ENCODE measurements at places on chromosomes 2 and 18. TPM values are rescaled to one million over a fixed set of nuclear protein-coding genes. Genes with fewer than 3 reads are reported as not detected.
A peak's percentile ranks its signal among the peaks of the same experiment; 100 is the strongest.

DNA sequence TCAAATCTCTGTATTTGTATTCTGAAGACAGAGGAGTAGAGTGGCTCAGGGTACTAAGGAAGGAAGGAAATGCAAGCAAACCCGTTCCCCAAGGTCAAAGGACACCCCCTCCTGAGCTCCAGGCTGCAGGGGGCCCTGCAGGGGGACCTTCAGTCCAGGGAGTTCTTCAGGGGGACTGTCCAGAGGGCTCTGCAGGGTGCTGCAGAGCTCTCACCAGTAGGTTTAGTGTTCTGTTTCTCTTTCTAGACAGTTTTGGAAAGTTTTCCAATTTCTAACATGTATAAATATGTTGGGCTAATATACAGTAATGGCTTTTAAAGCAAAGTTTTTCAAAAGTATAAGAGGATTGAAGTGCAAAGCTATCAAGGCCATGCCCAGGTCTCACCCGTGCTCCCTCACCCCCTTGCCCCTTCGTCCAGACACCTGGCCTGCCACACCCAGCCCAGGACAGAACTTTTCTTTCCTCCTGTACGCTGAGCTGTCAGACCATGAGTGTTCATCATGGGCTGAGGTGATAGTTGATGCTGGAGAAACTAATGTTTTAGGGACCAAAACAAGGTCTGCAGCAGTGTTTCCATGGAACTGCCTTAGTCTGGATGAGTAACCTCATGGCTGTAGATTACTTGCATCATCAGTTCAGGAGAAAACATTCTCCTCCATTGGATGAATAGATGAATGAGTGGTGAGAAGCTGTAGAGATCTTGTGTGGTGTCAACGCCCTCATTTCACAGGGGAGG is 134.2 kb downstream of the GLI2 start:
- DNase-seq = no peak

- no peak for DNase-seq
These were observed 96.1 kb upstream of the ZEB2 start for GRCh38 chr2:144615866-144616565.

DNA sequence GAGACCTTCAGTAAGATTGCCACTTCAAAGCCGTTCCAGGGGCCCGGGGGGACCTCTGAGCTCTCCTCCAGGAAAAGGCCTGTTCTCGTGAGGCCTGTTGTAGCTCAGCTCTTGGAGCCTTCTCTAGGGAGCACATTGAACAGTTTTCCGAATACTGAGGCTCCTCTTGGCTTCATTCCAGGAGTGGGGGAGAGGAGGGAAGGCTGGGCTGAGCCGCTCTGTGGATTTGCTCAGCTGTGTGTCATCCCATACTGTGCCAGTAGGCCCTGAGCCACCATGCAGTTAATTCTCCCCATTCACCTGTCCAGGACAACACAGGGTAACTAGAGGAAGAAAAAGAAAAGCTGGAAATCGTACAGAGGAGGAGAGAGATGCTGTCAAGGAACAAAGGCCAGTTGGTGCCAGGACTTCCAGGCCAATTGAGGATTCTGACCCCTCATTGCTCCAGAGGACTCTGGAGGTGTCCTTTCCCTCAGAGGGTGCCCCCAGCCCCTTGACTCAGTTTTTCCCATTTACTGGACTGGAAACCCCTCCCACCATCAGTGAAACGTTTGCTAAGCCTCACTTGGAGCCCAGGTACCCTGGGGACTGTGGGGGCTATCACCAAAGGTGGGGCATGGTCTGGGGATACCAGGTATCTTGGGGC is 41.4 kb downstream of the HS1BP3 start:
- DNase-seq = peak; percentile 80

GRCh38 chr2:30738141-30738911 is 68.9 kb downstream of the CAPN13 start:
- no peak for DNase-seq

DNA sequence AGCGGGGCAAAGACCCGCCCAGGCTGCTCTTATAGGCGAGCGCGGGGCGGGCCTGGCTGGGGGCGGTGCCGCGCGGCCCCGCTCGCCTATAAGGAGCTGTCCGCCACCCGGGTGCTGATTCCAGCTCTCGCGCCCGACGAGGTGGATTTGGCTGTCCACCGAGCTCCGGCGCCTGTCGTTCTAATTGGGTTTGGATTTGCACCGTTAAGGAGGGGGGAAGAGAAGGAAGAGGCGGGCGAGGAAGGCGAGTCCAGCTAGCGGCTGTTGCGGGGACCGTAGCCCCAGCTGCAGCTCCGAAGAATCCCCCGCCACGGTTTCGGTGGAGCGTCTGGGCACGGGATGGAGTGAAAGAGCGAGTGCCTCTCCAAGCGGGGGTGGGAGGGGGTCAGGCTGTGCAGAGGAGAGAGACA is at the start of gene CNTNAP5:
CNTNAP5 (plus strand) TSS at position 117 of the 410 bp plus-strand sequence. CDS start 364 bp downstream, outside the sequence.
- DNase-seq = peak; percentile 45

DNA sequence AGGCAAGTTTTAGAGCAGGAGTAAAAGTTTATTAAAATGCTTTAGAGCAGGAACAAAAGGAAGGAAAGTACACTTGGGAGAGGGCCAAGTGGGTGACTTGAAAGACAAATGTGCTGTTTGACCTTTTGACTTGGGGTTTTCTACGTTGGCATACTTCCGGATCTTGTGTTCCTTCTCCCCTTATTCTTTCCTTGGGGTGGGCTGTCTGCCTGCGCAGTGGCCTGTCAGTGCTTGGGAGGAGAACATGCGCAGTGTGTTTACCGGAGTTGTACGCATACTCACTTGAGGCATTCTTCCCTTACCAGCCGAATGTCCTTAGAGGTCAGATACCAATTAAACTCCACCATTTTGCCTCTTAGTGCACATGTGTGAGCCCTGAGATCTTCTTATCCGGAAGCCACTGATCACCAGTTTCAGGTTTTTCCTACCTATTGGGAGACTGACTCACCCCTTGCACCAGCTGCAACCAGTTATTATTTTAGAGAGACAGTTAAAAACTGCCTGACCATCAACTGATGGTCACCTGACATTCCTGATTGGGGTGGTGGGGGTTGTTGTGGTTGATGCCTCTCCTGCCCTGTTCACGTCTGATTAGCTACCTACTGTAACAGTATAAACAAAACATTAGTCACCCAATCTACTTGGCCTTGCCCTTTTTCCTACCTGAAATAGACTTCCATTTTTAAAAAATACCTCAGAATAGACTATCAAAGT is 67.5 kb downstream of the NYAP2 start:
- no peak for DNase-seq

GRCh38 chr2:51960841-51961335 is 929.0 kb upstream of the NRXN1 start:
- DNase-seq = no peak

GRCh38 chr2:60557486-60557864 is 4.0 kb upstream of the BCL11A start:
- no peak for DNase-seq

DNA sequence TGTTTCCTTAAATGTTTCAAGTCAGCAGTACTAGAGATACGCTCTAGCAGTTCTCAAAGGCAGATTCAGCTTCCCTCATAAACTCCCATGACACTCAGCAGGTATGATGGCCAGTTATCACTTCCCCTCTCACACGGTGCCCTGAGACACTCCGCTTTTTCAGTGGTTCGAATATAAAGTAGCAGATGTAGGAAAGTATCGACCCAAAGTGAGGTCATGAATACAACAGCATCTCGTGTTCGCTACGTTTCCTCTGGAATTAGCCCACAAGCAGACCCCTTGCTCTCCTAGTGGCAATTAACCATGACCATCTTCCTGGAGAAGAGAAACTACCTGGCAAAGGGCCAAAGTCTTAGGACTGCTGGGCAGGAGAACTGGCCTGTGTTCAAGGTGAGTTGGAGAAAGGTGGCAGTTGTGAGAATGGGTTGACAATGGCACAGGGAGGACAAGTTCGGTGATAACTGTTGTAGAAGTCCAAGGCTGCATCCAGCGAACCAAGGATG is 9.3 kb upstream of the AGBL5 start:
- no peak for DNase-seq

DNA sequence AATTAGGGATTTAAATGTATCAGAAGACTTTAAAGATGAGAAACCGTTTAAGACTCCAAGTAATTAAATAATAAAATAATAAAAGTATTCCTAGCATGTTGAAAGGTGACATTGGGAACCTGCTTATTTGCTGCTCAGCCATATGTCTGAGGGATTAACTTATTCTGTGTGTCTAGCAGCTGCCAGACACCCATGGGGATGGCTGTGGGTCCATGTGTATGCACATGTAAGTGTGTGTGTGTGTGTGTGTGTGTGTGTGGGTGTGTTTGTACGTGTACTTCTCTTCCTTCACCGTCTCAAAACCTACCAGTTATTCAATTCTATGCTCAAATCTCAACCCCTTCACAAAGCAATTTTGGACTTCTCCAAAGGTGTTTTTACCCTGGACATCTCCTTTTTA is 124.5 kb downstream of the SETBP1 start:
- no peak for DNase-seq

- no peak for DNase-seq
These were observed 788.4 kb downstream of the EPHA4 start for GRCh38 chr2:220783671-220784070.

DNA sequence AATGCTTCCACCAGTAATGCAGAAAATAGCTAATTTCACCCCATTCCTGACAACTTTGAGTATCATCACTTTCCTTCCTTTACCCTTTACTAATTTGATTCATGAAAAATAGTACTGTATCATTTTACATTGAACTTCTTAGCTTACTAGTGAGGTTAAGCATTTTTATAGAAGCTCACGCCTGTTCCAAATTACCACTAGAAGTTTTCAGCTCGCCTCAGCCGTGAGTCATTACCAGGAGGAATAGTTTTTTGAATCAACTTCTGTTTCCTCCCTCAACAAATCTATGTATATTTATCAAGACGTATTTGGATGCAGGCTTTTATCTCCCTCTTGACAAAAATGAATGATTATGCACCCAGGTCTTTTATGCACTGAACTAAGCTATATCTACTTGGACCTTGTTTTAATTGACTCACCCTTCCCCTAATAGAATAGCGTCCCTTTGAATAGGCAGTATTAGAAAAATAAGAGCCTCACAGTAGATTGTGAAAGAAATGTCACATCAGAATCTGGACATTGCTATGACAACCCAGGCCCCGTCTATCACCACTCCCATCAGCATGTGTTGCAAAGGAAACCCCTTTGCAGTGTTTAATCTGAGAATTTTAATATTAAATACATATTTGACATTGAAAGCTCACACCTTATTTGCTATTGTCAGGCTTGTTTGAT is 207.4 kb upstream of the NRP2 start:
- no peak for DNase-seq

- no peak for DNase-seq
These were observed 820 bp downstream of the MTCL1 start for GRCh38 chr18:8705961-8706790.

DNA sequence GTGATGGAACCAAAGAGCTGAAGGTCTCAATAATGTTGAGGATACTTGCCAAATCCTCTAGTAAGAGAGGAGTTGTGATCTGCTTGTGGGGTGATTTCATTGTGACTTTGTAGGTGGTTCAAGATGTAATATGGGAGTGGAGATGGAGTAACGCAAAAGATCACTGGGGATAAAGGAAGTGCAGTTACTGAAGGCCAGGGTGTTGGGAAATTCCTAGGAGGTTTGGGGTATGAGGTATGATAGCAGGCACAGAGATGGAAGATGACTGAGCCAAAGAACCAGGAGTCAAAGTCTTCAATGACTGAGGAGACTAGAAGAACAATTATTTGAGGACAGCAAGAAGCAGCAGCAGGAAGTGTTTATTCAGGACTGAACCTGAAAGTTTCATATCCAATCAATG is 222.6 kb downstream of the NCKAP5 start:
- DNase-seq = no peak

DNA sequence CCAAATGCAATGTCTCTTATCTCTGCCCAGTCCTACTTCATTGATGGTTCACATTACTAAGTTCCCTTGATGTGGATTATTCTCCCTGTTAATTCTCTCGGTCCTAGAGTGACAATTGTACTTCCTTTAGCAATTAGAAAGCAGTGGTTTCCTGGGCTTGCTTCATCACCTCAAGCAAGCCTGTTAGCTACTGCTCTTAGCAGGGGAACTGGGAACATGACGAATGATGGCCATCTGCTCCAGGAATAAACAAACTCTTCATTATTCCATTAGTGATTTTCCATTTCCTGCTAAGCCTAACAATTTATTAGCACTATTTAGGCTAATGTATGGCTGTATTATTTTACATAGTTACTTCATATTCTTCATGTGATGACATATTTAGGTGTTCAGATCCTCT is 331.8 kb downstream of the MTX2 start:
- no peak for DNase-seq

- peak; percentile 16 for DNase-seq
These were observed 38.5 kb downstream of the MTERF4 start for GRCh38 chr2:241063587-241063986.

DNA sequence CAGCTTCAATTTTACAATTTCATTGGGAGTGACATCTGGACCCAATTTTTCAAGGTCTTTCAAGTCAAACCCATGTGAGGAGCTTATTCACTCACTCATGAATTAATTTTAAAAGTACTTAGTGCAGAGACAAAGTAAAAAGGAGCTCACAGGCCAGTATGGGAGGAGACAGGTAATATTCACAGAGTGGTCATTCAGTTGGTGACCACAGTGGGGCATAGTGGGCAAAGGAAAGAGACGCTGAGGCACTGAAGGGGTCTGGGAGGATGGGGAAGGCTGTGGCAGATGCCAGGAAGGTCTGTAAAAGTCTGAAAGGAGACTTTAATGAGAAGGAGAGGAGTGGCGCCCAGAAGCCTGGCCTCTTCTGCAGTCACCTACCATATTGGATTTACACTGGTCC is 76.0 kb downstream of the CD8B2 start:
- no peak for DNase-seq

GRCh38 chr18:22639026-22639463 is 221.3 kb upstream of the CTAGE1 start:
- no peak for DNase-seq

DNA sequence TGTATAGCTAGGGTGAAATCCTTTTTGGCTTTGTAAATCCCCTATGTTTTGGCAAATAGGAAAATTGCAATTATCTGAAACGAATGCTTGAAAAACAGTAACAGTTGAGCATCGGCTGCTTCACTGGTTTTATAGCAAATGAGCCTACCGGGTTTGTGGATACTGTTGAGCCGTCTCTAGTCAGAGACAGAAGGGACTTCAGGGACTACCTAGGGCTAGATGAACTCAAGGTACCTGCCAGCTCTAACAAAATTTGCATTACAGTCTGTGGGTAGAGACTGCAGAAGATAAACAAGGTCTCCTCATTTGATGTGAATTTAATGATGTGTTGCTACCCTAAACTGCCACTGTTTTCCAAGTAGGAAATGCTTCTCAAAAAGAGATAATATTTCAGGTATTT is 101.1 kb downstream of the EML6 start:
- DNase-seq = no peak

DNA sequence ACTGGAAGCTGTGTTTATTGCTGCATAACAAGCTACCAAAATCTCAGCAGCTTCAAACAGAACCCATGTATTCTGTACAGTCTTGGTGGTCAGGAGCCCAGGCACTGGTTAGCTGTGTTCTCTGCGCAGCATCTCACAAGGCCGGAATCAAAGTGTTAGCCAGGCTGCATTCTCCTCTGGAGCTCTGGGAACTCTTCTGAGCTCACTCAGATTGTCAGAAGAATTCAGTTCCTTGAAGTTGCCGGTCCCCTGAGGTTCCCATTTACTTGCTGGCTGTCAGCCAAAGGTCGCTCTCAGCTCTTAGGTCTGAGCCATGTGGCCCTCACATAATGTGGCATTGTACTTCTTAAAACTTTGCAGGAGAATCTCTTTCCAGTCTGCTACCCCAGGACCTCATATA is 123.6 kb upstream of the SMIM21 start:
- no peak for DNase-seq

The FTCDNL1 gene
- total RNA-seq = 5.7 TPM

The CFC1 gene
- not detected for total RNA-seq

The SPATA3 gene
- total RNA-seq = not detected

The CHRNA1 gene
- not detected for total RNA-seq

The MPP4 gene
- 0.28 TPM for total RNA-seq

The SPP2 gene
- not detected for total RNA-seq

The CROCC2 gene
- total RNA-seq = not detected

The SRBD1 gene
- total RNA-seq = 6.8 TPM

The PAX3 gene
- total RNA-seq = not detected

Data from adrenal gland (tissue), 19 donors.